OCI-M1 (cell line): ENCODE measurements at places on chromosomes 2 and 18.

DNA sequence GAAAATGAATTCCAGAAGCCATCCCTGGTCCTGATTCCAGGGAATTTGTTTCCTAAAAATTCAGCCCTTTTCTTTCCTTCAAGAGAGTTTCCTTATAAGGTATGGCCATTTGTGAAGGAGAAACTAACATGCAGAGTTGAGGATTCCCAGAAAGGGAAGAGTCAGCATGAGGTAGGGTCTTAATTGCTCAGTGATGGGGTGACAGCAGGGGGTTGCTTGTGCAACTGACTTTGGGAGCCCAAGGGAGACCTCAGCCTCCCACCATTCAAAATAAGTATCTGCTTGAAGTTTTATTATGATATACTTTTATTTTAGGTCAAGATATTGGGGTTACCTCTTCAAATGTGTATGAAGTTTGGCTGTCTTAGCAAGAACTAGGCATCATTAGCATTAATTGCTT is 74.9 kb upstream of the CELF4 start:
- DNase-seq: no peak

GRCh38 chr2:151197184-151198108 is 64.2 kb downstream of the RBM43 start:
- peak; percentile 24 for DNase-seq

DNA sequence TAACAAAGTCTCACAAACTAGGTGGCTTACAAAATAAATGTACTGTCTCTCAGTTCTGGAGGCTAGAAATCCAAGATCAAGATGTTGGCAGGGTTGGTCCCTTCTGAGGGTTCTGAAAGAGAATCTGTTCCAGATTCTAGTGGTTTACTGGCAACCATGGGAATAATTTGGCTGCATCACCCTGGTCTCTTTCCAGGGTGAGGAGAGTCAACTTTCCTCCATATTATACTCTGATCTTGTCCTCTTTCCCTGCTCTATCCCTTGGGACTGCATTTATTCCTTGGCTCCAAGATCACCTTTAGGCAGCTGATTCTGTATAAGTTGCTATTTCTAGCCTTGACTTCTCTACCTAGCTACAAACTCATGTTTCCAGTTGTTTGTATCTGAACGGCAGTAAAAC is 35.2 kb downstream of the SLC40A1 start:
- DNase-seq: no peak

DNA sequence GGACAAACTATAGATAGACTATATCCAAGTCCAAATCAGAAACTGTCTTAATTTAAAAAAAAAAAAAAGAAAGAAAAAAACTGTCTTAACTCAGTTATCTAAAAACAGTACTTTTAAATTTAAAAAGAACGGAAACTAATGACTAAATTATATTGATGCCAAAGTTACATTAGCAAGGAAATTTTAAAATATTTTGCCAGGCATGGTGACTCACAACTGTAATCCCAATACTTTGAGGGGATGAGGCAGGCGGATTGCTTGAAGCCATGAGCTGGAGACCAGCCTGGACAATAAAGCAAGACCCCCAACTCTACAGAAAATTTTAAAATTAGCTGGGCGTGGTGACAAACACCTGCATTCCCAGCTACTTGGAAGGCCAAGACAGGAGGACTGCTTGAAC is 30.9 kb downstream of the MEMO1 start:
- DNase-seq: no peak

GRCh38 chr2:74890711-74891110 is 56.8 kb downstream of the HK2 start:
- no peak for DNase-seq

DNA sequence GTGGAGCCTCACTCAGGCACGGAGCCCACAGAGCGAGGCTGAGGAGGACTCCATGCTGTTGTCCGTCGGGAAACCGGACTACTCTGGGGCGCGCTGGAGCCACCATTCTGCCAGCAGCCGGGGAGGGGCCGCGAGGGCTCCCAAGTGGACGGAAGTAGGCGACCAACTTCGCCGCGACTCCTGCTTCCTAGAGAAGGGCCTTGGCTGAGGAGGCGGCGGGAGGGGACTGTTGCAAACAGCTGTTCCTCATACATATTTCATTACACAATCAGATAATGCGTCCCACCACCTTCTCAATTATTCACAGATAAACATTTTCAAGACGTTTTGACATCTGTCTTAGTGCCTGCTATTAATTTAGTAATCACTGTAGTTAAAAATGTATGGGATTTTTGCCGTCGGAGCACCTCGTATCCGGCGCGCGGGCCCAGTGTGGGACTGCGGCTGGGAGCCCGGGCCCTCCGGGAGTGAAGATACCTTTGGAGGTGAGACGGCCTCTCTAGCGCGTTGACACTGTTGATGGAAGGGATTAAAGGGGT is 11.7 kb upstream of the SIX3 start:
- no peak for DNase-seq

DNA sequence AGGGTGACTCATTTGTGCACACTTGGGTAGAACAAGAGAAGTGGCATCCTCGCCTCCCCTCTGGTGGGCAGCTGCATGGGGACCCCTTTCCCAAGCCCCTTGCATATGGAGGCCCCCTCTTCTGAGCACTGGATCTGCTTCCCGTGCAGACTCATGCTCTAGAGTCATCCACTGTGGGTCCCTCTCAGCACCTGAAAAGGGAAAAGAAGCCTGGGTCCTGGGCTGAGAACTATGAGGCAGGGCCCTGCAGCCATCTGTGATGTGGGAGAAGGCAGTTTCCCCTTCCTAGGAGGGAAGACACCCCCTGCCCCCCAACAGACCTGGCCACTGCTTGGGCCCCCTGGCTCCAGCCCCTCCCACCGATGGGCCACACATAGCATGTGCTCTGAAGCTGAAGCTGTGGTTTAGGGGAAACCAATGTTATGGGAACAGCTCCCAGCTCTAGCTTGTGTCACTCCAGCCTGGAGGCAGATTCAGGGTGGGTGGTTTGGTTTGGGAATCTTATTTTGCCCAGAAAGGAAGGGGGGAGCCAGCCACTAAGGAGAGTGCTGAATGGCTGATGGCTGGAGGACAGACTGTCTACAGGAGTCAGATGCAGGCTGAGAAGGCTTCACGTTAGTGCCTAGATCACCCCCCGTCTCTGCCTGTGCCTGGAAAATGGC is 172.8 kb downstream of the GLI2 start:
- no peak for DNase-seq

GRCh38 chr2:15919716-15920434 is 20.5 kb upstream of the MYCN start:
- DNase-seq: no peak

DNA sequence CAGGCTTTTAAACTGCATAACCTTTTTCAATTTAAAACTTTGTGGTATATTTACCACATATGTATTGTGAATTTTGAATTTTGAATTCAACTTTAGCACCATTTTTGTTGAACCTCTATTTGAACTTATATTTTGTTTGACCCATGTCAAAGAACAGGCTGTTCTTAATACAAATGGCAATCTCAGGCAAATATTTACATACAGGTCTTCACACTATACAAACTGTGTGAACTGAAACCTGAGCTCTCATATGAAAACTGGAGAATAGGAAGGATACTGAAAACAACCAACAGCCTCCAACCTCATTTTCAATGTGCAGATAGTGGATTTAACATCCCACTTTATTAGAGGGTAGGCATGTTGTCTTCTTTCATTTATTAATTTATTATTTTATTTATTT is 491.8 kb downstream of the KCNJ3 start:
- DNase-seq: no peak

DNA sequence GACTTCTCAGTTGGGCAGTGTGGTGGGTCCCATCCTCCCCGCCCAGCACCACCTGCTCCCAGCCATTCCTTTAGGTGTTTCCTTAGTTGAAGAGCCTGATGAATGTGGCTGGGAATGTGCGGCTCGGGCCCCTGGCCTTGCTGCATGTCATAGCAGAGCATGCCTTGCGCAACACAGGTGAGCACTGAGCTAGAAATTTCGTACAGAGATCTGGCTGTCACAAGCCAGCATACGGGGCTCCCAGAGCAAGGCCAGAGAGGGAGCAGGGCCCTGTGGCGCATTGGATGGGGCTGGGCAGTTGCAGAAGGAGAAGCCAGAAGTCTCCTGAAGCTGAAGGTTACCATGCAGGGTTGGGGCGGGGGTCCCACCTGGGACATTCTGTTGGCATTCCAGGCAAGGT is 129.7 kb downstream of the WDSUB1 start:
- no peak for DNase-seq

GRCh38 chr2:44596537-44597320 is 235.0 kb downstream of the CAMKMT start:
- DNase-seq: no peak

DNA sequence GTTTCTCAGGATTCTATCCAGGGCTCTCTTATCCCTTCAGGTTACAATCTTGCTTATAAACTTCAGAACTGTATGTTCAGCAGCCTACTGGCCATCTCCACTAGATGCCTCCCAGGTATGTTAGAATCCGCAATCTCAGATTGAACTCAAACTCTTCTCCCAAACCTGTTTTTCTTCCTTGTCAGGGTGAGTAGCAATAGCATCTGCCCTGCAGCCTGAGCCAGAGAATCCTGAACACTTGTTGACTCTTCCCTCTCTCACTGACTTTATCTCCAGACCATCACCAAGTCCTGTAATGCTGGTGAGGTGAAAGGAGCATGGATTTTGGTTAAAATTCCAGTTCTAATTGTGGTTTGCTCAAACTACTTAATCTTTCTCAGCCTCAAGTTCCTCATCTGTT is 82.6 kb upstream of the ALPP start:
- no peak for DNase-seq

GRCh38 chr2:164617466-164617865 is 3.8 kb downstream of the GRB14 start:
- no peak for DNase-seq

DNA sequence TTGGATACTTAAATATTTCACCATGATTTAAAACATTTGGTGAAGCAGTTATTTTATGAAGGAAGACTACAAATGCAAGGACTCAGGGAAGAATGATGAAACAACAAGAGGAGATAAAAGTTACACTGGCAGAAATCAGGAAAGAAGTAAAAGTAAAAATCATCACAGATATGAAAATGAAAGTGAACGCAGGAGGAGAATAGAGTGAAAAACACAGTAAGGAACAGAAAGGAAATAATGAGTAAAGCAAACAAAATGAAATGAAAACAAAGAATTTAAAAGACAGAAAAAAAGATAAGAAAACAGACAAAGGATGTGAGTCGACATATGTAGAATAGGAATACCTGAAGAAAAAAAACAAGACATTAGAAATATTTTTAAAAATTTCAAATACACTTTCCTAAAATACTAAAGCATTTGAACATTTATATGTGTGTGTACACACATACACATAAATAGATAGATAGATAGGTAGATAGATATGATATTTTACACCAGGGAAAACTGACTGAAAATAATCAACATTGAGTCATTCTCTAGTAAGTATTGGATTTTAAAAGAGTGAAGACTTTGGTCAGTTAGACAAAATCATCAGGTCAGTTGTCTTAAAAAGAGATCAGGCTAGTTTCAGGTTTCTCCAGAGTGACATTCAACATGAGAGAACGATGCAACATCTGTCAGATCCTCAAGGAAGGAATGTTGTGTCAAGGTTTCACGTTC is 12.1 kb upstream of the KDSR start:
- DNase-seq: peak; percentile 54

DNA sequence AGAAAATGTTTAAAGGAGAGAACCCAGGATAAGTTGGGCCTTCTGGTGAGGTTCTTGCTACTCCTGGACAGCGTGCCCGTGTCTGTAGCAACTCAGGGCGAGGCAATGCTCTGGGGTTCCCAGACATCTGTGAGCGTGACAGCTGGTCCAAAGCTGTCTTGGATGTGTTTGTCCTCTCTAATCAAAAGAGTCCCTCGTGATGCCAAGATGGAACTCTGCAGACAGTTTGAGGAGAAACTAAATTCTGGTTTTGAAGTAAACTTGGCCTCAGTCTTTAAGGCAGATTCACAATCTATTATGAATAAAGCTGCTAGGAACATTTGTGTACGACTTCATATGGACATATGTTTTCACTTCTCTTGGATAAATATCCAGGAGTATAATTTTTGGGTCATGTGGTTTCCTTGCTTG is 47.3 kb downstream of the TMEM17 start:
- DNase-seq: no peak
